ENCODE measurements at places on chromosomes 3 and 15.
A peak's percentile ranks its signal among the peaks of the same experiment; 100 is the strongest.

DNA sequence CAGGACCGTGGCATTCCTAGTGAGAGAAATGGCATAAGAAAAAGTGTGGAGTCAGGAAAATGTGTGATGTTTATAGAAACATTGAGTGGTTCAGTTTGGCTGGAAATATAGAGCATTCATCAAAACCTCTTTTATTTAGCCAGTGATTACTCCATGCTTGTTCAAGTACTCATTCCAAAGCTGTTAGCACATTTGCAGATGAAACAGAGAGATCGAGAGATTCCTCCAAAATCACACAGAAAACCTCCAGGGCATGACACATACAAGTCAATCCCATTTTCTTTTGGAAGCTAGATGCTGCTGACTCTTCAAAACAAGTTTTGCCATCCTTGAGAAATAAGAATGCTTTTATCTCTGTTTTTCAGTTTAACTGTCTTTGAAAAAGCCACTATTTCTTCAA is 11.5 kb upstream of the MB21D2 start:
- no peak for DNase-seq

DNA sequence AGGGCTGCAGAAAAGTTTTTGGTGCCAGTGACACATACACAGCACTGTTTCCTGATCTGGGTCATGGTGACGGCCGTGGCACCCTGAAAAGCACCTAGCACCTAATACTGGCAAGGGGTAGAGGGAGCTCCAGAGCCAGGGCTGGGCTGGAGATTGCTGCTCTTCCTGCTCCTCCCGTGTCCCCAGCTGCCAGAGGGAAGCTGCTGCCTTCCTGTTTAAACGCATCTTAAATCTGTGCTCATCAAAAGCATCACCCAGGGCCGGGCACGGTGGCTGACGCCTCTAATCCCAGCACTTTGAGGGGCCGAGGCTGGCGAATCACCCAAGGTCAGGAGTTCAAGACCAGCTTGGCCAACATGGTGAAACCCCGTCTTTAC is 156.7 kb upstream of the MEF2A start:
- DNase-seq: peak; percentile 58

DNA sequence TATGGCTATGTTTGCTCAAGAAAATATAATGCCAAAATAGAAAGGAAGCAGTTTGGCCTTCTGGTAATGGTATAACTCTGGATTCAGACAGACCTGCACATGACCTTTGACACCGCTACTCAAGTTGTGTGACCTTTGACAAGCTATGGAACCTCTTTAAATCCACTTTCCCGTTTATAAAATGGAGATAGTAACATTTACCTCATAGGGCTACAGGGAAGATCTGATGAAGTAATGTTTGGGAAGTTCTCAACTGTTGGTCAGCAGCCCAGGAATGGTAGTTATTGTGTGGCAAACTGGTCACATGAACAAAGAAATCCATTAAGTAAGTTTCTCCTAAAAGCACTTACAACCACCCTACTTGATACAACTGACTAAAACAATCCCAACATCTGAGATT is 95.1 kb upstream of the PHLDB2 start:
- no peak for DNase-seq

GRCh38 chr3:14431452-14431916 is 29.1 kb downstream of the SLC6A6 start:
- DNase-seq: no peak

GRCh38 chr15:47736143-47736786 is 19.0 kb downstream of the SEMA6D start:
- no peak for DNase-seq

DNA sequence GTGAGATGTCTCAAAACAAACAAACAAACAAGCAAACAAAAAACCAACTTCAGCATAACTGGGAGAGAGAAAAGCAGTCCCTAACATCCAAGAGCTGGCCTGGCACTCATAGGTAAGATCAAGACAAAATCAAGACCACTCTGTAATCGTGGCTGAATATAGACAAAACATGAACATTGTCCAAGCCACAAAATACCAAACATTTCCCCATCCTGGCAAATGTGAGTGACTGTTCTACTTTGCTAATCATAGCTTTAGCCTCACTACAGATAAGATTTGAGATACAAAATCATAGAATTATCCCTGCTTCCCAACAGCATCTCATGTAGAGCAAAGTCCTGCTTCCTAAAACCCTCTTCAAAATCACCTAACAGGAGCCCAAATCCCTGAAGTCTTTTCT is 116.7 kb upstream of the PRTG start:
- DNase-seq: no peak

GRCh38 chr15:81049835-81050234 is 49.1 kb downstream of the TLNRD1 start:
- DNase-seq: no peak

DNA sequence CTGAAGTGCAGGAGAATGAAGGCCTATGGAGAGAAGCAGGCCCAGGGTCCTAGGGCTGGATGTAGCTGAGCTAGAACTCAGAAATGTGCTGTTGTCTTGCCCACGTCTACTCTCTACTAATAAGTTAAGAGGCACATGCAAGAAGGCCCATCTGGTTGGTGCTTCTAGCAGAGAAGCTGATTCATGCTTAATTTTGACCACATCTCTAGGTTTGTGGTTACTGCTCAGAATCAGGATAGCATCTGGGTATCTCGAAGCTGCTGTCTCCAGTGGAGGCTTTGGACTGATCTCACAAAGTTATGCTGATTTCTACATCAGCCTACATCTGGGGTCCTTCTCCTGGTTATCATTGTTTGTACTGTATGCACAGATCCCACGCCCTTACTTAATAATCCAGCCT is 87.3 kb downstream of the CACNA1D start:
- no peak for DNase-seq

GRCh38 chr3:66644549-66644948 is 143.7 kb upstream of the LRIG1 start:
- no peak for DNase-seq

DNA sequence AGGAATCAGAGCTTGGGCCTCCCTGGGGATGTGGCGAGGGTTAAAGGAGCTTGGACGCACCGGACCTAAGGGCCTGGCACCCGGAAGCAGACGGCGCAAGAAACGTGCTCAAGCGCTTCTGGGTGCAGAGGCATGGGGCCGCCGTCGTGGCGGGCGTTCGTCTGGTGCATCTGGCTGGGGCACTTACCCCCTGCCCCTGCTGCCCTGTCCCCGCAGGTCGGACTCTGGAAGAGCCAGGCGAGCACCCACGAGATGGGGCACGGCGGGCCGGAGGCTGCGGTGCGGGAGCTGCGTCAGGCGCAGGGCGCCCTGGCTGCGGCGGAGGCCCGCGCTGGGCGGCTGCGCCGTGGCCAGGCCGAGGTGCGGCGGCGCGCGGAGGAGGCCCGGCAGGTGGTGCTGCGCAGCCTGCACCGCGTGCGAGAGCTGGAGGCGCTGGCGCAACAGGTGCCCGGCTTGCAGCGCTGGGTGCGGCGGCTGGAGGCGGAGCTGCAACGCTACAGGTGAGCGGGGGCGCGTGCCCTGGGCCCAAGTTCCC is 2.5 kb downstream of the EFCC1 start:
- DNase-seq: no peak

GRCh38 chr3:147364771-147365170 is 41.6 kb downstream of the ZIC4 start:
- no peak for DNase-seq

DNA sequence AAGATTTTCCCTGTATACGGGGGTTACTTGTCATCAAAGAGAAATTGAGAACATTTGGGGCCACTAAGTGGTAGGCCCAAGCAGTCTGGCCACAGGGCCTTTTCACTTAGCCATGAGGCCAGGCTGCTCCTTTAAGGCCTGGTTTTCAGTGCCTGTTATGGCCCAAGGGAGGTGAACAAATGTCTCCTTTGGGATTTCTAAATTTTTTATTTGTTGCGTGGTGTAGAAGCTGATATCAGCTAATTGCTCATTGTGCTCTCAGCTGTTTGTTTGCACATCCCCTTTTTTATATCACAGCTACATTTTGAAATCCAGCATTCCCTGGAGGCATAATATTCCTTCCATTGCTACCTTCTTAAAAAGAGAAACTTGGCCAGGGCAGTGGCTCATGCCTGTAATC is 48.5 kb downstream of the RLBP1 start:
- DNase-seq: no peak

Measured in H1 (cell line).